ENCODE measurements at places on chromosomes 11 and 22.

GRCh38 chr11:90911192-90911591 is 688.3 kb upstream of the CHORDC1 start:
- no peak for DNase-seq

DNA sequence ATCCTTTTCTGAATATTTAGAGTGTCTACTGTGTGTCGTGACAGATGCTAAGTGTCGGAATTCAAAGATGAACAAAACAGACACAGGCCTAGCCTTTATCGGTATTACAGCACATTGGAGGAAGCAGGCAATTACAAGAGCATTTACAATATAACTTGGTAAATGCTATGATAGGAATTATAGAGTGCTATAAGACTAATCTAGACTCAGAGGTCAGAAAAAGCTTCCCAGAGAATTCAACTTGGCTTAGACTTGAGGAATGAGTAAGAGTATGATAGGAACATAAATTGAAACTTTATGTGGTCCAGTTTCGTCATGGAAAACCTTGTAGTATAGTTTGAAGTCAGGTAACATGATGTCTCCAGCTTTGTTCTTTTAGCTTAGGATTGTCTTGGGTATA is 395.7 kb upstream of the FAT3 start:
- DNase-seq: no peak

DNA sequence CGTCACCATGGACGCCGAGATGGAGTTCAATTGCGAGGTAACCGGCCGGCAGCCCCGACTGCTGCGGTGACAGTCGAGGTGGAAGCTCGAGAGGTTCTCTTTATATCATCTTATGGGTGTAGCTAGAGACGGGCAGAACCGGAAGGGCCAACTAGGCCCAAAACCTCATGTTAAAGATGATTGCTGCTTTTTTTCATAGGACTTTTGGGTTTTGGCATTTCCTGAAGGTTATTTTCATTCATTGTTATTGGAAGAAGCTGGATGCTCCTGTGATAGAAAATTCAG is 585 bp downstream of the NF2 start:
- DNase-seq: peak; percentile 41

- DNase-seq: peak; percentile 9
These were observed 110.2 kb downstream of the RBFOX2 start for GRCh38 chr22:35918456-35918855.

DNA sequence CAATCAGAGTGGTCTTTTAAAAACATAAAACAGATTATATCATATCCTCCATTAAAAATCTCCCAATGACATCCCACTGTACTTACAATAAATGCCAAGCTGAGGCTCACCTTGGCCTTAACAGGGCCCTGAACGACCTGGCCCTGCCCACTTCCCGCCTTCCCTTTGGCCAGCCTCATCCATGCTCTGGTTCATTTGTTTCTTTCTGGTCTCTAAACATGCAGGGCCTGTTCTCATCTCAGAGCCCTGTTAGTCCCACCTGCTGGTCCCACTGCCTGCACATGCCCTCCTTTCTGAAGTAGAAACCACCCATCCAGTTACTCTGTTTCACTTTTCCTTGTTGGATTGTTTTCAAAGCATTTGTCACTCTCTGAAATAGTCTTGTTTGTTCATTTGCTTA is 227.4 kb downstream of the INSC start:
- no peak for DNase-seq
